Hippocampal formation (tissue), 2 donors: ENCODE measurements at places on chromosomes 3 and 15.

DNA sequence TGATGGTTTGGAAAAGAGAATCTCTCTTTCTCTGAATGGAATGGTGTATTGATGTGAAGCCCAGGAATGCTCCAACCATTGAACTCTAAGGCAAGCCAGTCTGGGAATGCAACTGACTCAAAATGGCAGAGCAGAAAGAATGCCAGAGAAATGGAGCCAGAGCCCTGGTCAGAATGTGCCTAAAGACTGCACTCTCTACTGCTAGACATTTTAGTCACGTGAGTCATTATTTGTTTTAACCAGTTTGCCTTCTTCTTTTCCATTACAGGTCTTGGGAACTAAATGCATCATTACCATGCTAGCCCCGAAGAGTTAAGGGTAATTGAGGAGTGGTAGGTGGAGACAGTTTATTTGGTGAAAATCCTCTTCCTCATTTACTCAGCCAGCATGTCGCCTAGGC, 67.3 kb upstream of the TRIM42 start:
- DNase-seq = no peak

DNA sequence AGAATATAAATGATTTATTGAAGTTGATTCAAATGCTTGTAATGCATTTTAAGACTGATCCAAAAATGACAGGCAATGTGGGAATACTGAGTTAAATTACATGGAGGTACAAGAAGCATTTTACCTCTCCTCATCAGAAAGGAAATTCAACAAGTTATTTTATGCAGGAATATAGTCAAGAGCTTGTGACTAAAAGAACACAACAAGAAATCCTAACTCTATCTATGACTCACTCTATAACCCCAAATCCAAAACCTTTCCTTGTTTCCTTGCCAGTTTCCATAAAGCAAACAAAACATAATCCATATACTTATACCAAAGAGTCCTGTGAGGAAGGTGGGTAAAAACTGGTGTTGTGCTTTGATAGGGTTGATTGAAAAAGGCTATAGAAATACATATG, 30.8 kb downstream of the SIN3A start:
- no peak for DNase-seq

GRCh38 chr3:114333180-114333922, 39.5 kb downstream of the TIGIT start:
- DNase-seq = peak; percentile 91

DNA sequence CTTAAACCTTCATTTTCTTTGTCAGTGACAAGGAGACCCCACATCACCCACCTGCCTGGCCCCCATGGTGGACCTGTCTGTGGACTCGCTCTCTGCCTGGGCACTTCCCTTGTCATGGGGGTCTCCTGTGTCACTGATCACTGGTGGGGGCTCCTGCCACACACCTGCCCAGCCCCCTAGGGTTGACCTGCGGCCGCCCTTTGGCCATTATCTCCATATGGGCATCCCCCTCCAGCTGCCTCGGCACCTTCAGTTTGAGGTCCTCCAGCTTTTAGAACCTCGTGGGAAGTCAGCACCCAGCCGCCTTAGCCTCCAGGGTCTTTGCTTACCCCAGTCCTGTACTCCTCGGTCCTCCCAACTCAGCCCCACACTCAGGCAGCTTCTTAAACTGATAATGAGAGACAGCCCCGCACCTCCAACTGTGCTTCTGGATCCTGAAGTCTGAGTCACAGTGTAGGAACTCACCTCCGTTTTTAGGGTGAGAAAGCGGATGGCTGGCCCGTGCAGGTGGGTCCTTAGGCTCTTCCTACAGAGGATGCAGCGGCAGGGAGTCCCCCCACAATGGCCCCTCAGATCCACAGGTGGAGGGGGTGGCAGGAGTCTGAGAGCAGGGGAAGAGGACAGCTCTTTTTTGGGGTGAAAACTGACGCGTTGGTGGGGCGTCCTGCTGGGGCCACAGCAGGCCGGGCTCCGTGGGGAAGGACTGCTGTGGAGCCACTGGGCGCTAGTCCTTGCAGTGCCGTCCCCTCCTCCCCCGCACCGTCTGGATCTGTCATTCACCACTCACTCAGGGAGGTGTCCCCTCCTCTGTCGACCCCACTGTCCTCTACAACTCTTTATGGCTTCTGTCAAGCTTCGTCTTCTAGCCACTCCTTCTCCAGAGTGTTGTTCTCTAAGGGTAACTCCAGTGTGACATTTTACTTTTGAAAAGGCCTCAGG, 8.7 kb upstream of the PRR23E start:
- DNase-seq = no peak

GRCh38 chr3:12288182-12289129, at the start of gene PPARG:
TSS of gene PPARG (plus strand) at chr3:12289070. CDS start at chr3:12379712, 90,642 bp downstream.
- no peak for DNase-seq

- no peak for DNase-seq
Observed at GRCh38 chr3:71673486-71673885, 51.7 kb downstream of the EIF4E3 start.

DNA sequence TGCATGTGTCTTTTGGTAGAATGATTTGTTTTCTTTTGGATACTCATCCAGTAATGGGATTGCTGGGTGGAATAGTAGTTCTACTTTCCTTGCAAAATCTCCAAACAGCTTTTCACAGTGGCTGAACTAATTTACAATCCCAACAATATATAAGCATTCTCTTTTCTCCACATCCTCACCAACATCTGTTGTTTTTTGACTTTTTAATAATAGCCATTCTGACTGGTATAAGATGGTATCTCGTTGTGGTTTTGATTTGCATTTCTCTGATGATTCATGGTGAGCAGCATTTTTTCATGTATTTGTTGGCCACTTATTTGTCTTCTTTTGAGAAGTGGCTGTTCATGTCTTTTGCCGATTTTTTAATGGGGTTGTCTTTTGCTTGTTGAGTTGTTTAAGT, 55.8 kb downstream of the ST8SIA2 start:
- no peak for DNase-seq

DNA sequence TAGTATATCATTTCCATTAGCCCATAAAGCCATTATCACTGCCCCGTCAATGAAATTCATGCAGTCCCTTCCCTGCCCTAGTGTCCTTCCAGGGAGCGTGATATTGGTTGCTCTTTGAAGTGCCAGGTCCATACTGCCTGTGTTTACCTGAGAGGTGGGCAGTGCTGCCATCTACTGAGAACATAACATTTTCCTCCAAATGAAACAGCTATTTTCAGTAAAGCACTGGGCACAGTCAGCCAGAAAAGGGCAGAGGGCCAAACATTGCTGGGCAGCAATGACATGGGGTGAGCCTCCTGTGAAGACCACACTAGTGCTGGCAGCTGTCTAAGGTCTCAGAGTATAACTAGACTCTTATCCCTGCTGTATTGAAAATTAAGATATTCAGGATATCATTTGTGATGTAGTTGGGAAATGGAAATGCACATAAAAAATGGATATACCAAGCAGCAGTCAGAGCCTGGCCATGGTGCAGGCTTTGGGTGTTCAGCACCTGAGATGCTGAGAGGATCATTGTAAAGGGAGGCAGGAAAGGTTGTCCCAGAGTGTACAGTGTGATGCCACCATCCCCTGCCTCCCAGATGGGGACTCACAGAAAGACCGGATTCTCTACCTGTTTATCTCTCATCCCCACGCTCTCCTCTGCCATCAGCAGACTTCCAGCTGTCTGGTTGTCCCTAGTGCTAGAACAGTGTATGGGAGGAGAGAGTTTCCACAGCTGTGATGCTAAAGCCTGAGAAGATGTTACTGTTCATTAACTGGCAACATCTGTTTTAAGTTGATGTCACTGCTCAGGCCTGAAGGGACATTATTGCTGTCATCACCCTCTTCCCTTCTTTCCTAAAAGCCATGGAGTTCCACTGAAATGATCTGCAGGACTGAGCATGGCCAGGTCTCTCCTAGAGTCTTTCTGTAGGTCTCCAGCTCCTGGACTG, 108.8 kb downstream of the ARNT2 start:
- DNase-seq = no peak

DNA sequence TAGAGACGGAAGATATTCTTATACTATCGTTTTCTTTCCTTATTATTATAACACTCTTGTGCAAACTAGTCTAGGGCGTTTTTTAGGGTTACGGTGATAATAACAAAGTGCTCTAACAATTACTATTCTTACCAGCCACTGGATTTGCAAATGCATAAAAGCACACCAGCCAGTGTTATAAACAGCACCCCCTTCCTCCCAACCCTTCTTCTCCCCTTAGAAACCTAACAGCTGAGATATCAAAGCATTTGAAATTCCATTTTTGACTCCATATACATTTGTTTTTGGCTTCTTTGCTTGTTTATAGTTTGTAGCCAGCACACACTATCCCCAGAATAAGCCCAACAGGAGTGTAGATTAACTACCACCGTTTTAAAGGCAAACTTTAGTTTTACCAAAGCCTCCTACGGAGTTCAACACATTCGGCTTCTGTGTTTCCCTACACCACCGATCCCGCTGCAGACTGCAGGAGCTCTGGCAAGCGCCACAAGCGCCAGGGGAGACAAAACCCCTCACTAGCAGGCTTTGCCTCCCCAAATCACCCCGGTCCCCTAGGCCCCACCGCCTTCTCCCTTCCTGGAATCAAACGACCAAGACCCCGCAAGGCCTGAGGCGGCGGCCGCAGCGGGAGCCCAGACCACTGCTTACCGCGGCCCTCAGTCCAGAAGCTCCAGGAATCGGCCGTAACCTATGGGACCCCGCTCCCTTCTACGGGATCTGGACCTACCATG, 461 bp downstream of the COPB2 start:
- no peak for DNase-seq

DNA sequence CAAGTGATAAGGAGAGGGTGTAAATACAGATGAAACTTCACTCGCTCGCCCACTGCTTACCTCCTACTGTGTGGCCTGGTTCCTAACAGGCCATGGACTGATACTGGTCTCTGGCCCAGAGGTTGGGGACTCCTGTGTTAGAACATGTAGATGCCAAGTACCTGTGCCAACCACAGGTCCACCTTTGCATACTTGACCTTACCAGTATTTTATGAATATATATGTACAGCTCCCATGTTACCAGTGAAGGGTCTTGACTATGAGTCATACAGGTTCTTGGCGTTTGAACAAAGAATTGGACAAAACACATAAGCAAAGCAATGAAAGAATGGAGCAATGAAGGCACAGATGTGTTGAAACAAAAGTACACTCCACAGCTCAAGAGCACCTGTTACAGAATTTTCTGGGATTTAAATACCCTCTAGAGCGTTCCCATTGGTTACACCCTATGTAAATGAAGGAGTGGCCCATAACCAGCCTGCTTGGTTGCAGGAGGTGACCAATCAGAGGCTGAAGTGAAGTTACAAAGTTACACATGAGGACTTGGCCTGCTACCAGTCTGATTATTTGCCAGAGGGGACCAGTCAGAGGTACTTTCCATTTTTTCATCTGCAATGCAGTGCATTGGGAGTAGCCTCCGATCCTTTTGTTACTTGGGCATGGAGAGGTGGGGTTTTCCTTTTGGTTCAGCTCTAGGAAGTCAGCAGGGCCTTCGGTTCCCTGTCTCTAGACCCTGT, 1.7 kb upstream of the GFM1 start:
- DNase-seq = no peak

DNA sequence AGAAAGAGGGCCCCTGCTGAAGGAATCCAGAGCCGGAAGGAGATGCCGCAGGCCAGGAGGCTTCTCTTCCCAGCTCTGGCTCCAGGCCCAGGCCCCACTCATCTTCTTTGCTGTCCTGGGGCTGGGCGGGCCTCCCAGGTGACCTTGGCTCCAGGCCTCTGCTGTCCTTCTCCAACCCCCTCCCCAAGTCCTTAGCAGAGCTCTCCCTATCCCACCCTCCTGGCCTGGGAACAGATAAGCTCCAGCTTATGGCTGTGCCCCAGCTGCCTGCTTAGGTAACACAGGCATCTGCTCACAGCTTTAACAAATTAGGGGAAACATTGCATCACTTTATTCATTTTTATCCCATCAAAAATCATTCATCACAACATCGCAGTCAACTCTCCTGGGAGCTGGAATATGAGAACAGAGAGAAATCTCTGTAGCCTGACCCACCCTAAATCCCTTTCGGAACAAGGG, 86.9 kb downstream of the SEMA5B start:
- no peak for DNase-seq
